ENCODE measurements at places on chromosomes 5 and 9.

DNA sequence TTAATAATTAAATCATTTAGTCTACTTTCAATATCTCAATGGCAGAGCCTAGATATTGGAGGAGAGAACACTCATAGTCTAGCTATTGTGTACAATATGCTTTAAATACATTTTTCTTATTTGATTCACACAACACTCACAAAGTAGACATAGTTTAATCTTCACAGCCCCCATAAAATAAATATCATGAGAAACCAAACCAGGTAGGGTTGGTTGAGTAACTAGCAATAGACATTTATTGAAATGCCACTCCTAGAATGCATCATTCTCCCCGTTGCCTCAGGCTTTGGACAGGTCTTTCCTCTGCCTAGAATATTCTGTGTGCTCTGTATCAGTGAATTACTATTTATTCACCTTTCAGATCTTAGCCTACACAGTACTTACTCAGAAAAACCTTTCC is 141.9 kb downstream of the CEMIP2 start:
- DNase-seq: no peak

DNA sequence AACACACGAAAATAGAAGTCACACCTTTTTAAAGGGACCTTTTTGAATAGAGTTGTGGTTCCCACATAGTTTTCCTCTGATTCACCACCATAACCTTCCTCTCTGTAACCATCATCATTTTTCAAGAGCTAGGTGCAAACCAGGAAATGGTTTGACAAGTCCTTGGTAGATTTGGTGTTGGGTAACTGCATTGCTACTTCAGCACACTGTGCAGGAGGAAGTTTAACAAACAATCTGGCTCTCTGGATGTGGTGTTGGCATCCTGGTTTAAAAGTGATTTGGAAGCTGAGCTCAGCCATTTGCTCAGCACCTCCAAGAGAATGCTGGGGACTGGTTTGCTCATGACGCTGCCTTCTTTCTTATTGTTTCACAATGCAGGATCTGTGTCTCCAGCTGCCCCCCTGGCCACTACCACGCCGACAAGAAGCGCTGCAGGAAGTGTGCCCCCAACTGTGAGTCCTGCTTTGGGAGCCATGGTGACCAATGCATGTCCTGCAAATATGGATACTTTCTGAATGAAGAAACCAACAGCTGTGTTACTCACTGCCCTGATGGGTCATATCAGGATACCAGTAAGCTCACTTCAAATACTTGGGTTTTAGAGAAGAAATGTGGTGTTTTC is 213.1 kb downstream of the RFK start:
- DNase-seq: no peak

GRCh38 chr5:73322437-73323076 is 126.0 kb downstream of the FOXD1 start:
- no peak for DNase-seq

- no peak for DNase-seq
Observed at GRCh38 chr5:5632678-5633077, 210.2 kb downstream of the ICE1 start.

DNA sequence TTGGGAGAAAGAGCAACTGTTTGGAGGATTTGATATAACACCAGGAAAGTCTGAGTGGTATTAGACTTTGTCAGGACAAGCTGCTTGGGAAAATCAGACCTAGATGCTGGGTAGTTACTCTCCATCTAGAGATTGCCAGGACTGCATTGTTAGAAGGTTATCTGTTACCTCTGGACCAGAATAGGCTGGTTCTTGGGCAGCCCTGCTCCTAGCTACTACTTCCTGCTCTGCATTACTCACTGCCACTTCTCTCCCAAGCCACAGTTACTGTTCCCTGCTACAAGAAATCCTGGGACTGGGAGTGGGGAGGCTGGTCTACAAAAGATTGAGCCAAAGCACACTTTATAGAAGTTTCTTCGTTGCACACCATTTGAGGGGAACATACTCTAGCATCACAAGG is 95.5 kb upstream of the KCNN2 start:
- DNase-seq: no peak

DNA sequence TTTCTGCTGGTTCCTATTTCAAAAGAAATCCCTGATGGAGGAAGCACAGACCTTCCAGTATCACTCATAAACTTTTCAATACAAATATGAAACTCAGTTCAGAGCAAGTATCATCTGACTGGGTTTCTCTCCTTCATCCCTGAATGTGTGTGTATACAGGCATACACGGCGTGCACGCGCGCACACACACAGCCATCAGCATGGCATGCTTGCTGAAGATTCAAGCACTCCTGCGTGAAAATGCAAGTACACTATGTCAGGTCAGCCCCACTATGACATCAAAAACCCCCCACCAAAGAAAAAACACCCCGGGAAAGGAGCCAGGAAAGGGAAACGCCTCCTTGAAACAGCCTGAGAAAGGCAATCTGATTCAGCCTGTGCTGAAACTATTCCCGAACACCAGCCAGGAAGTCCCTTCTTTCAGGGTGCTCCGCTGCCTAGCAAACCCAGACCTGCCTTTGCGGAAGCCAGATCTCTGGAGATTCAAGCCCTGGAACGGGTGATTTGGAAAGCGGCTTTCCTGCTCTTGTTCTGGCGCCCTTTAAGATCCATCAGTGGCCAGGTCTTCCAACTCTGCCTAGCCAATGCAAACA is 831 bp downstream of the KLHL3 start:
- peak; percentile 9 for DNase-seq

DNA sequence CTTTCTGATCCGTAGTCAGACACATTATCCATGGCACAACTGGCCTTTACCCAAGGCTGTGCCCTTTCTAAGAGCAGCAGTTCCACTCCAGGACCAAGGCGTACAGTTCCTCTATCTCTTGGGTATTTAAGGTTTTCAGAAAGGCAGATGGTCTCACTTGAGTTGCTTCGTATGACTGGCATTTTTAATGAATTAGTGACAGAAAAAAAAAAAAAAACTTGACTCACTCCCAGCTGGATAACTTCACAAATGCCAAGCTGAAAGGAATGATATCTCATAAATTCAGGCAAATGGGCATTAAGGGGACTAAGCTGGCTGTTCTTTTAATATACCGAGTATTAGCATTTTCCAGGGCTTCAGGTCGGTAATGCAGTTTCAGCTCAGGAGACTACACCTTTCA is 60.7 kb downstream of the SLC24A2 start:
- no peak for DNase-seq

GRCh38 chr5:91352831-91353695 is 30.1 kb downstream of the ARRDC3 start:
- DNase-seq: no peak

DNA sequence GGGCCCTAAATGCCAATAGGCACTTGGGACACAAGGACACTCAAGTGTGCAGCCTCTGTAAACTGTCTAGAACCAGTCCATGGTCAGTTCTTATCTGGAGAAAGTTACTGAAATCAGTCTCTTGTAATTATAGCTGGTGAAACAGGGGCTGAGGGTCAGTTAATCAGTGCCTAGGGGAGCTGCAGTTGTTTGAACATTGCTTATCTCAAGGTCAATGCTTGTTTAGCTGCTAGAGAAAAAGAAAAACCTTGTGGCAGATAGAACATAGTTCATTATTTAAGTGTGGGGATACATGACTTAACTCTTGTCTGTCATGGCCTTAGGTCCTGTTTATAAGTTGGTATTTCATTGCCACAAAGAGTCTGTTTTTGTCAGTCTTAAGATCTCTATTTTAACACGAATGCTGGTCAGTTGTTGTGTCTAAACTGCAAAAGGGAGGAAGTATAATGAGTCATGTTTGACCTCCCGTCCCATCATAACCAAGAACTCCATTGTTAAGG is 108.0 kb downstream of the STARD4 start:
- no peak for DNase-seq

GRCh38 chr9:90271707-90272106 is 370.9 kb downstream of the DIRAS2 start:
- no peak for DNase-seq

DNA sequence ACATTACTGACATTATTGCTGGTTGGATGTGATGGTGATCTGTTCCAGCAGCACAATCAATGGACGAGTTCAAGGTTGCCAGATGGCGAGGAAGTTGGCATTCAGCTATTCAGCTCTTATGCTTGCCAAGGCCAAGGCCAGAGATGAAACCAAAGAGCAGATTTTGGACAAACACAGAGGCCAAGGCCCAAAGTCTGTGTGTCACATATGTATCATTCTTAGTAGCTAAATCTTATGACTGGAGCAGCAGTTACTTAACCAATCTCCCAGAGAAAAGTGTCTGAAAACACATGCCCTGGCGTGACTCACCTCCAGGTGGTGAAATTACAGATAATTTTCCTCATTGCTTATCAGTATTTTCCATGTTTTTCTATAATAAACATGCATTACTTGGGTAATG is 189.0 kb upstream of the EGFLAM start:
- DNase-seq: no peak

DNA sequence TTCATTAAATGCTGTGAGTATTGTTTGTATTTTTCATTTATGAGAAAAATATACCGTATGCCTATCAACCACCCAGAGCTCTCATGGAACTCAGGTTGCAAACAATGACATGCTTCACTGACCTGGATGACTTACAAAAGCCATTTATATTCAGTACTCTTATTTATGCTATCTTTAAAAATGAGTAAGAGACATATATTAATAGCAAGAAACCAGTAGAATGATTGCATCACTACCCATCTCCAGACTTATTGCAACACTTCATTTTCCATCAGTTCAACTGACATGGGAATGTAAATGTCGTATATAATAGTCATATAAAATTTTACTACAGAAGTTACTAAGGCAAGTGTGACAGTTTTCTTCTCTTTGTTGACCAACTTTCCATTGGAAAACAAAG is 69.1 kb downstream of the OTP start:
- DNase-seq: no peak

GRCh38 chr5:33372721-33373472 is 67.9 kb upstream of the TARS1 start:
- DNase-seq: no peak

GRCh38 chr5:114924769-114925168 is 244.9 kb downstream of the TRIM36 start:
- no peak for DNase-seq

DNA sequence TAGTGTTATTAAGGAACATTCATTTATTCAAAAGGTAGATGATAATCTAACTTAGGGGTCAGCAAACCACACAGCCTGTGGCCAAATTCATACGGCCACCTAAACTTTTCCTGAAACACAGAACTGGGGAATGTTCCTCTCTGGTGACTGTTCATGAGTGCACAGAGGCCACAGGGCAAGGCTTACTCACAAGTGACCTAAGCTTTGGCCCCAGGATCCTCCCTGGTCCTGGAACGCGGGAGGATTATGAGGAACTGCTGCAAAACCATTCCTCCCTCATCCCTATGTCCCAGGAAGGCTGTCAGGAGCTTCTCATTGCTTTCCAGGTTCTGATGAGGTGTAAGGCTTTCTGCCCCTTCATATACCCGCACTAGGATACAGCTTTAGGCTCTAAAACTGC is 397.6 kb downstream of the SEMA5A start:
- no peak for DNase-seq

- no peak for DNase-seq
Observed at GRCh38 chr5:113390224-113390623, 44.6 kb downstream of the TSSK1B start.

DNA sequence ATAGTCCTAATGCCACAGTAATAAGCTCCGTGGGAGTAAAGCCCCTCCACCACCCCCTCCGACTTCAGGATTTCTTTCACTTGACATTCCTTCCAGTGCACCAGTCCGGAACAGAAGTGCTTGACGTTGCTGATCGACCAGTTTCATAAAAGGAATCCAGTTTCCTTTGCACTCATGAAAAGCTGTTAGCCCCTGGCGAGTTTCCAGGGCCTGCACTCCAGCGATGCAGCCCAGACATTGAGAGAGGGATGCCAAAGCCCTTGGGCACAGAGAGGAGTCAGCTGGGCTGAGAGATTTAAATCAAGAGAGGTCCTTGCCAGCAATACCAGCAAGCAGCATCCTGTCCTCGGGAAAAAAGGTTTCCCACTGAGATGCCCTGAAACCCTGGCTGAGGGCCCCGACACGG is 170.1 kb downstream of the GABBR2 start:
- DNase-seq: no peak

GRCh38 chr5:139765409-139766217 is 30.0 kb upstream of the PSD2 start:
- peak; percentile 79 for DNase-seq

DNA sequence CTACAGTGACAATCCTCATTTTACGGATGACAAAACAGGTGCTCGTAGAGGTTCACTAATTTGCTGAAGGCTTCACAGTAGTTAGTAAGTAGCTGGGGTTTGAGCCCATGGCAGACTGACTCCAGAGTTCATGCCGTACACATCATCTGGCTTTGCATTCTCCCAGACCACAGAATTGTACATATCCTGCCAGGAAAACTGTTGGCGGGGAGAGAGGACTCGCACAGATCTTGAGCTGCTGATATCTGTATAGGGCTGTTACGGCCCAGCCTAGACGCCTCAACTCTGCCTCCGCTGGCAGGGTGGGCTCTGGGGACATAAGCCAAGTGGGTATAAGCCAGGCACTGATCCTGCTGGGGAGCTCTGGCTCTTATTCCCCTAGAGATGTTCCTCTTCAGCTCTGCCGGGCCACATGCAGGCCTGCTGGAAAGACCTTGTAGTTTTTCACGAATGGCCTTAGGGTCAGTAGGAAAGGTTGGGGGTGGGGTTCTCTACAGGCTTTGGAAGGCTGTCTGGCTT is 16.3 kb downstream of the LARP1 start:
- DNase-seq: no peak

DNA sequence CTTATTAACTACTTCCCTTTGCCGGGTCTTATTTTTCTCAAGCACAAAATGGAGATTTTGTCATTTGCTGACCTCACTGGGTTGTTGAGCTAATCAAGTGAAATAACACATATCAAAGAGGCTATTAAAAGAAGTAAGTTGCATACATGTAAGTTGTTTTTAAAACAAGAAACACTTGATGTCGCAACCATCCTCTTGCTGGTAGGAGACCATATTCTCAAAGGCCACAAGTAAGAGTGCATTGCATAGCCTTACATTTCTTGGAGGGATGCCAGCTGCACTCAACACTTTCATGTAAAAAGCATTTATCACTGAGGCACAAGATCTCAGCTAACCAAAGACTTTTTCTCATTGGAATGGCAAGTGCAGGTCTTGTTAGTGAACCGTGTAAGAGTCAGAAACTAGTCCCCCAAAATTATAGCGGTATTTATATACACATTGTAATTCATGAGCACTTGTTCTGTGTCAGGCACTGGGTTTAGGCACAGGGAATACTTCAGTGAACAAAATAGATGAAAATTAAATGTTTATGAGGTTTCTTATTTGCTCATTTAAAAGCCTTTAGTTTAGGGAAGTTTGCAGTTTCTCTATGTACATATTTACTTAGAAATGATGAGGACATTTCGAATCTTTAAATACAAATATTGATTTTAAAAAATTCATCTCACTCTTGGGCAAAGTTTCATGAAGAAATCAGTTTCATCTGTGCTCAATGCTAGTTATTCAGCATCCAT is 72.0 kb downstream of the ZFAND5 start:
- no peak for DNase-seq

- no peak for DNase-seq
Observed at GRCh38 chr5:149166128-149166527, 24.8 kb downstream of the ABLIM3 start.

GRCh38 chr5:15387931-15388524 is 112.0 kb upstream of the FBXL7 start:
- no peak for DNase-seq
